ENCODE measurements at places on chromosomes 6 and 20. TPM values are rescaled to one million over a fixed set of nuclear protein-coding genes. Genes with fewer than 3 reads are reported as not detected.

The PDYN gene
- total RNA-seq: not detected

The MRS2 gene
- total RNA-seq: 43.8 TPM

The GPSM3 gene
- total RNA-seq: 4.1 TPM

The IP6K3 gene
- 44.2 TPM for total RNA-seq

The LY6G5C gene
- 1.3 TPM for total RNA-seq

The KIAA0408 gene
- 3.1 TPM for total RNA-seq

The SYCP2 gene
- total RNA-seq: 0.94 TPM

The TFAP2A gene
- 0.51 TPM for total RNA-seq

Measured in Right ventricle myocardium superior (tissue), 1 donor.